CD4-positive, alpha-beta T cell treated with Interferon gamma for 1 hour (primary cell): ENCODE measurements at places on chromosomes 5 and 9.

GRCh38 chr5:110663525-110663924, 62.9 kb downstream of the TMEM232 start:
- no peak for DNase-seq

DNA sequence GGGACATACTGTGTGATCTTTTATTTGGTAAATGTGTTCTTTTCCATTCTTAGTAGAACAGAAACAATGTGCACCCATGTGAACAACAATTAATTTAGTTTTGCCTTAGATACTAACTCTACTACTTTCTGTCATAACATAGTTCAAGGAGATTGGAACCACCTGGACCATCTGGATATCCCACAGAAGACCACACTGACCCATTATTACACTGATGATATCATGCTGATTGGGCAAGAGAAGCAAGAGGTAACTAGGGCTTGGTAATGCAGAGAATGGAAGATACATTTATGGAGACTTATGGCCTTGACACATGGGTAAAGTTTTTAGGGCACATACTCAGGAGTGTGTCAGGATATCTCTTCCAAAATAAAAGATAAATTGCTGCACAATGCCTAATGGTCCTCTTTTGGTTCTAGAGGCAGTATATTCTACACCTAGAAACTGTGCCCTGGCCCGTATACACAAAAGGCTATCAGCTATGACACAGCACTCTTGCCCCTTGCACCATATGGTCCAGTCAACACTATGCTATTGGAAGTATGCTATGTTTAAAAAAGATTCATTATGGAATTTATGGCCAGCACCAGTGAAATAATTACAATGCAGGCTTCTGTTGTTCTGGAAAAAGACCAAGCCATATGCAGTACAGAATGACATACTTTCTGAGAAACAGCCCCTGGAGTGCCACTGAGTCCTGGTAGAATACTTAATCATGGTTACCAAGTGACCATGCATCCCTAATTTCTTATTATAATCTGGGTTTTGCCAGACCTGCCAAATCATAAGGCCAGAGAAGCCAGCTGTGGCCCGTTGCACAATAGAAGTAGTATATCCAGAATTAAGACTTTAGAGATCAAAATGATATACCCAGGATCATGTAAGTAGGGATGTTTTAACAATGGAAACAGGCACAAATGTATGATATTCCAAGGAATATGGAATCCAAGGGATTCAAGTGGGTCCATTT, 41.6 kb upstream of the MROH2B start:
- no peak for DNase-seq

GRCh38 chr5:96187309-96188027, 225.8 kb upstream of the ELL2 start:
- DNase-seq, result no peak

DNA sequence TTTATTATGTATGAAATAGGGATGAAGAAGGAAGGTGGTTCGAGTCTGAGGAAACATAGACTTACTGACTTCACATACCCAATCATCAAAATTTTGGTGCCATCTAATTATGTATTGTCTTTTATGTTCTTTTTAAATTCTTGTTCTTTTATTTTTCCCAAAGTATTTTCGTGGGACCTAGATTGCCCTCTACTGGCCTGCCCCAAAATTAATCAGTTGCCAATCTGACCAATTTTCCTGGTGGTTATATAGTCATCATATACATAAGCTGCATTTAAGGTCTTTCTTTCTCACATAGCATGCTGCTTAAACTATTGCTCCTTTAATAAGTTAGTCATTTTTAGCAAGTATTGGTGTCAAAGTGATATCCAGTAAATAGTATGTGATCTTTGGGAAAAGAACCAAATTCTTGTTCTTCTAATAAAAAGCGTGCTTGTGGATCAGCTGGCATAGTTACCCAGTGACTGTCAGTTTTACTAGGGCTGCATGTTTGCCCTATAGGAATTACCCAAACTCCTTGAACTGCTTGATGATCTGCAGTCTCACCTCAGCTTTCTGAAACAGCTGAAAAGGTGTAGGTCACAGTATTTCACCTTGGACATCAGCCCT, 223.5 kb downstream of the SH3GL2 start:
- DNase-seq, result no peak

DNA sequence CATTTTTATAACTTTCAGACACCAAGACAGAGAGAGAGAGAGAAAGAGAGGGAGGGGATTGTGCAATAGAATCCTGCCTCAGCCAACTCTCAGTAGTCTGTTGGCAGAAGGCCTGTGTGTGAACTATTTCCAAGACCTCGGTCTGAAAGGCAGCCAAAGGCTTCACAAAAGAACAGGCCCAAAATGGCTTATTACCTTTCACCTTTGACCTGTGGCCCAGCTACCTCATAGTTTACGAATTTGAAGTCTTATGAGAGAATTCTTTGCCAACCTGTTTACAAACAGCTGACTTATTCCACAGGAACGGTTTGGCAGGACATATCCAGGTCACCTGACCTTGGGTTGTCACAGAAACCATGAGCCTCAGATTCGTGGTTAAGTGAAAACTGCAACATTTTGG, 48.6 kb downstream of the NR2F1-AS1 start:
- DNase-seq, result no peak
